ENCODE measurements at places on chromosomes 11 and 22. TPM values are rescaled to one million over a fixed set of nuclear protein-coding genes. Genes with fewer than 3 reads are reported as not detected.

- no peaks in the 10 kb centered on the region for H3K36me3 ChIP-seq
- H3K4me3 ChIP-seq, result no peak overlapping the region
- DNase-seq, result no peak
- H3K4me1 ChIP-seq, result peaks cover 4% of the 10 kb centered on the region
- H3K27ac ChIP-seq, result no peak overlapping the region
- H3K27me3 ChIP-seq, result no peaks in the 10 kb centered on the region
Measured at GRCh38 chr11:119416606-119417580, 6.1 kb downstream of the THY1 start.

DNA sequence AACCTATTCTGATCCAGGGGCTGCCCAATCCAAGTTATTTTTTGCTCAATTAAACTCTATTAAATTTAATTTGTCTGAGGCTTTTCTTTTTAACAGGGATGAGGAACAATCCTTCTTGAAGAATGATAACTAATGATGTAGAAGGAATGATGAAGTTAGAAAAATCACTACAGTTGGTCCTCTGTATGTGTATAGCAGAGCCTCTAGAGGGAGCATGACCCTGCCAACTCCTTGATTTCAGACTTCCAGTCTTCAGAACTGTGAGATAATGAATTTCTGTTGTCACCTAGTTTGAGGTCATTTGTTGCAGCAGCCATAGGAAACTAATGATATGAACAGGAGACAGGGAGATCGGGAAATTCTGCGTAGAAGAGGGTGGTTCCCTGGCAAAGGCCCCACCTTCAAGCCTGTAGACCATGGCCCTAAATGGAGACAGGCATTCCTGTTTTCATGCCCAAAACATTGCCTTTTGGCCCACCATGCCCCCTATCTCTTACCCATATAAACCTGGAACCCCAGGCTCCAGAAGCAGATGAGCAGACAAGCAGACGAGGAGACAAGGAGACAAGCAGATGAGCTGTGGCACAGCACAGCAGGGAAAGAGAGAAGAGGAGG lies 7.7 kb upstream of the QSER1 start:
- no peak overlapping the region for H3K4me3 ChIP-seq
- DNase-seq, result no peak
- H3K4me1 ChIP-seq, result no peaks in the 10 kb centered on the region

DNA sequence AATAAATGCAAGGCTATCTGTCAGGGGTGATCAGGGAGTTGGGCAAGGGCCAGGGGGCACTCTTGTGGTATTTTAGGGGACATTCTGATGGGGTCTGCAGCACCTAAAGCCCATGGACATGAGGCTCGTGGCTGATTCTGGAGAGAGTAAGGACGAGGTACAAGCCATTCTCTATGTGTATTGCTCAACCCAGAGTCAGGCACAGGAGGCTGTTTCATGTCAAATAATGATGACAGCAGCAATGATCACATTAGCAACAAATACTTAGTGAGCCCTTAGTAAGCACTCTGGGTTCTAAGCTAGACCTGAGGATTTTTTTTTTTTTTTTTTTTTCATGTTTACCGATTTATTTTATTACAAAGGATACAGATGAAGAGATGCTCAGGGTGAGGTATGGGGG lies 83.5 kb upstream of the THY1 start:
- H3K4me1 ChIP-seq, result peaks cover 3% of the 10 kb centered on the region
- DNase-seq, result no peak
- H3K27ac ChIP-seq, result no peak overlapping the region
- H3K4me3 ChIP-seq, result no peak overlapping the region
- H3K27me3 ChIP-seq, result no peaks in the 10 kb centered on the region

DNA sequence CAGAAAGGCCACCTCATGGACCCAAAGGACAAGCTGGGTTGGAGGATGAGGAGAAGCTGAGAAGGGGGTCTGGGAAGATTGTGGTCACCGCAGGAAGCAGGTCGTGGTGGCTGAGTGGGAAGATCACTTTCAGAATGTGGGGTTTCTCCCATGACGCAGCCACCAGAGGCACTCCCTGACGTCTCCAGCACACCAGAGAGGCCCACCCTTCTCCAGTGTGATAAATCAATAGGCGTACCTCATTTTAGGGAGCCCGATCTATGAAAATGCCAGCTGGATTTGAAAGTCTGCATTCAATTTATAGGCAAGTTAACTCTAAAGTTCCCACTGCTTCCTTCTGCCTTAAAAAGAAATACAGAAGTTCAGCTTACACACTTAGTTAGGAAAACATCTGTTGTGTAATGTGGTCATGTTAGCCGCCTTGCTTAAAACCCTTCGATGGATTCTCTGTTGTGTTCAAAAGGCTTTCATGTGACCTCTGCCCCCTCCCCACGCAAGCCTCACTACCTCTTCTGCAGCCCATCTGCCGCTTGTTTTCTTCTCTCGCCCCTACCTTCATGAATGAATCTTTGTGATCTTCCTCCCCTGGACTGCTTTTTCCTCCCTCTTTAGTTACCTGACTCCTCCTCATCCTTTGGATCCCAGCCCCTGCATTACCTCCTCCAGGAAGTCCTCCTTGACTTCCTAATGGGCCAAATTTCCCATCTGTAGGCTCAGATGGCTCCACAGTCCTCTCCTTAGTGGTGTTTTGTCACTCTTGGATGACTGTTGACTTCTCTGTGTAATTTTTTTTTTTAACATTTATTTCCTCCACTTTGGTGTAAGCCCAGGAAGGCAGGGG lies 10.7 kb downstream of the TSPAN18 start:
- H3K27ac ChIP-seq, result no peak overlapping the region
- no peak for DNase-seq
- H3K36me3 ChIP-seq, result no peaks in the 10 kb centered on the region
- no peak overlapping the region for H3K4me3 ChIP-seq

- DNase-seq, result no peak
- no peak overlapping the region for H3K4me3 ChIP-seq
- no peaks in the 10 kb centered on the region for H3K27me3 ChIP-seq
- no peaks in the 10 kb centered on the region for H3K4me1 ChIP-seq
- H3K36me3 ChIP-seq, result no peaks in the 10 kb centered on the region
Measured at GRCh38 chr22:30755759-30756124, 61.1 kb downstream of the OSBP2 start.

GRCh38 chr22:27170491-27170890 lies 513.1 kb downstream of the MIAT start:
- H3K36me3 ChIP-seq, result no peaks in the 10 kb centered on the region
- peak; percentile 31 for DNase-seq
- no peaks in the 10 kb centered on the region for H3K27me3 ChIP-seq
- H3K4me3 ChIP-seq, result no peak overlapping the region
- H3K27ac ChIP-seq, result no peak overlapping the region
- peaks cover 2% of the 10 kb centered on the region for H3K4me1 ChIP-seq

DNA sequence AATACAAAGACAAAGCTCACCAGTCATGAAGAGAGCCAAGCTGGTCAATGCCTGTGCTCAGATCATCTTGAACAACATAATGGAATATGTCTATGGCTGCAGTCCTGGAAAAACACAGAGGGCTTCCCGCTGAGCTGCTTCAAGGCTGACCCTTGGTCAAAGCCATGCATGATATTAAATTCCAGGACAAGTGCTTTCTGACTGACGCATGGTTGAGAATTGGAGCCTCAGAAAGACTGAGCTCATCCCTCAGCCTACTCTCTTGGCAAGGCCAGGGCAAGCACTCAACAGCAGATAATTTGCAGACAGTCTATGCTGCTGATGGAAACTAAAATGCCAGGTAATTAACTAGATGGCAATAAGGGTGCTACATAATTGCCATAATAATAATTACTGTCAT lies 89.2 kb downstream of the GALNT18 start:
- no peak overlapping the region for H3K27ac ChIP-seq
- no peaks in the 10 kb centered on the region for H3K27me3 ChIP-seq
- H3K36me3 ChIP-seq, result no peaks in the 10 kb centered on the region
- no peak overlapping the region for H3K4me3 ChIP-seq

- no peaks in the 10 kb centered on the region for H3K36me3 ChIP-seq
- no peaks in the 10 kb centered on the region for H3K27me3 ChIP-seq
- no peaks in the 10 kb centered on the region for H3K4me1 ChIP-seq
Measured at GRCh38 chr11:19079643-19080440, 19.3 kb upstream of the MRGPRX2 start.

DNA sequence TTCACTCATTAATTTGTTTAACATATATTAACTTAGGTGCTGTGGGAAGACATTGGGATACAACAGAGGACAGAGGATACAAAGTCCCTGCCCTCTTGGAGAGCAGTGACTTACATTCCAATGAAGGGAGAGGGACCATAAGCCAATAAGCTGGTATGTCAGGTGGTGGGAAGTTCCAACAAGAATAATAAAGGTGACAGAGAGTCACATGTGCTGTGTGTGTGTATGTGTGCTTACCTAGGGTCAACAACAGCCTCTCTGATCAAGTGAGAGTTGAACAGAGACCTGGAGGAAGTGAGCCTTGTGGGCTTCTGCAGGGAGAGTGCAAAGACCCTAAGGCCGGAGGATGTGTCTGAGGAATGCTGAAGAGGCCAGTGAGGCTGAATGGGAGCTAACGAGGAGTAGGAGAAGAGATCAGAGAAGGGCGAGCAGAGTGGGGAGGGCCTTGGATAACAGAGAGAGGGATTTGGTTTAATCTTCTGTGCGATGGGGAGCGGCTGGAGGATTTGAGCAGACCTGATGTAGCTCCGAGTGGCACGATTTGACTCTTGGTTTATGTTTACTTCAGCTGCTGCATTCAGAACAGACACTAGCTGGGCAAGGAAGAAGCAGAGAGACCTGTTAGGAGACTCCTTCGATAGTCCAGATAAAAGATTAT lies 35.3 kb downstream of the MAP6 start:
- no peak overlapping the region for H3K27ac ChIP-seq
- H3K4me1 ChIP-seq, result peaks cover 4% of the 10 kb centered on the region
- H3K4me3 ChIP-seq, result no peak overlapping the region
- DNase-seq, result no peak
- H3K27me3 ChIP-seq, result no peaks in the 10 kb centered on the region

DNA sequence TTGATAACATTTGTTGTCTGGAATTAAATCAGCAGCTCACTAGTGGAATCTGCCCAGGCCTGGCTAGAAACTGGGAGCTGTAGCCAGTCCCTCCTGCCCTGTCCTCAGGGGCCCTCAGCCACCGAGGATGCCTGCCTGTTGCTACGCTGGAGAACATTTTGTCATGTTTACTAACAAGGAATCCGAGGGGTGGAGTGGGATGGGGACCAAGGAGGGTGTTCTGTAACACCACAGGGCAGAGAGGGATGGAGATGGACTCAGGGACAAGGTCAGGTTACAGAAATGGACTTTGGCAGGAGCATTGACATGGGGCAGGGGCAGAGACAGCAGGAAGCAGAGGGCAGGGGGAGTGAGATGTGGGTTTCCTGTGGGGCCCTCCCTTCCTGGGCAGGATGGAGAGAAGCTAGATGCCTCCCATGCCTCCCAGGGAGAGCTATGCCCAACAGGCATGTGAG lies 45.8 kb upstream of the AMPD3 start:
- no peaks in the 10 kb centered on the region for H3K4me1 ChIP-seq
- no peaks in the 10 kb centered on the region for H3K27me3 ChIP-seq
- H3K4me3 ChIP-seq, result no peak overlapping the region
- no peaks in the 10 kb centered on the region for H3K36me3 ChIP-seq
- no peak overlapping the region for H3K27ac ChIP-seq

GRCh38 chr22:46504584-46504983 lies 32.8 kb downstream of the CELSR1 start:
- H3K27ac ChIP-seq, result no peak overlapping the region
- DNase-seq, result no peak
- no peaks in the 10 kb centered on the region for H3K4me1 ChIP-seq
- no peak overlapping the region for H3K4me3 ChIP-seq

DNA sequence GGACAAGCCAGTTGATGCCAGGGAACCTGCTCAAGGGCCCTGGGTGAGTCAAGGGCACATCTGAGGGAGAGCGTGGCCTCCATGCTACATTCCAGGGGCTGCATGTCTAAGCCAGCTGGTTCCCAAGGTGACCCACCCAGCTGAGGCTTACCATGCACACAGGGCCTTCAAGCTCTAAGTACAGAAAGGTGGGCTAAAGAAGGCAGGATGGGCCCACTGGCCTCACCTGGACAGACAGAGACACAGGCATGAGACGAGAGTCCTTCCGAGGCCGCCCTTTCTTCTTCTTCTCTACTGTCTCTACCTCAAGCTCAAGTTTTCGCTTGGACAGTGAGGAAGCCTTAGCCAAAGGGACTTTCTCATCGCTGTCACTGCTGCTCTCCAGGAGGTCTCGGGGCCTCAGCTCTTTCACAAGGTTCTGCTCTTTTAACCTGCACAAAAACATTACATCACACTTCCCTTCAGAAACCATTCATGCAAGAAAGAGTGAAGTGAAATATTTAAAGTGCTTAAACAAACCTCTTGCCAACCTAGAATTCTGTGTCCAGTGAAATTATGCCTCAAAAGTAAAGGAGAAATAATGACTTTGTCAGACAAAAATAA lies 69.9 kb downstream of the HIRA start:
- no peak overlapping the region for H3K4me3 ChIP-seq
- H3K4me1 ChIP-seq, result no peaks in the 10 kb centered on the region
- no peak for DNase-seq
- no peak overlapping the region for H3K27ac ChIP-seq
- H3K36me3 ChIP-seq, result no peaks in the 10 kb centered on the region

Gene OR5A2
- total RNA-seq, result not detected

Gene CRACR2B
- total RNA-seq, result 5.1 TPM

Gene MTFP1
- 6.3 TPM for total RNA-seq

Gene HSPB2
- 10.3 TPM for total RNA-seq

Gene NELL1
- total RNA-seq, result 0.34 TPM

Gene SIDT2
- 69.0 TPM for total RNA-seq

Gene DGCR6
- 2.0 TPM for total RNA-seq
